ENCODE measurements at places on chromosomes 7 and 10. TPM values are rescaled to one million over a fixed set of nuclear protein-coding genes. Genes with fewer than 3 reads are reported as not detected.

Gene DDC
- total RNA-seq: not detected

Gene PTF1A
- not detected for total RNA-seq

- no peaks in the 10 kb centered on the region for H3K27me3 ChIP-seq
- H3K4me1 ChIP-seq: peaks cover 77% of the 10 kb centered on the region
- DNase-seq: no peak
- H3K27ac ChIP-seq: no peak overlapping the region
- no peaks in the 10 kb centered on the region for H3K36me3 ChIP-seq
Measured at GRCh38 chr7:50145226-50145625, 52.2 kb upstream of the ZPBP start.

DNA sequence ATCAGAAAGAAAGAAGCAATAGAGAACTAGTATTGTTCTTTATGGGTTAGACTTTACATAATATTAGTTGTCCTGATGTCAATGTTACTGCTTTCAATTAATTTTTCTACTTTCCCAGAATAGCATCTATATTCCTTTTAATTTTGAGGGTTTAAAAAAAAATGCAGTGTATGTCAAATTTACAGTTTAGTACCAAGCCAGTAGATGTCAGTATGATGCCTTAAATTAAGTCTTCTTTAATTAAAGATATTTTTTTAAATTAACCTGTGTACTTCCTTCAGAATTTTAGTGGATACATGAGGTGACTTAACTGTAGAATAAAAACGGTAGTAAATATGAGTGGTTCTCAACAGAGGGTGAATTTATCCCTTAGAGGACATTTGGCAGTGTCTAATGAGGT lies 35.2 kb upstream of the STOX1 start:
- no peaks in the 10 kb centered on the region for H3K4me1 ChIP-seq
- H3K4me3 ChIP-seq: no peak overlapping the region
- H3K27ac ChIP-seq: no peak overlapping the region
- DNase-seq: no peak
- peaks cover 56% of the 10 kb centered on the region for H3K36me3 ChIP-seq
- H3K27me3 ChIP-seq: no peaks in the 10 kb centered on the region

GRCh38 chr10:87847550-87847949 lies 15.8 kb downstream of the KLLN start:
- H3K27ac ChIP-seq: no peak overlapping the region
- H3K36me3 ChIP-seq: no peaks in the 10 kb centered on the region
- DNase-seq: no peak
- H3K27me3 ChIP-seq: no peaks in the 10 kb centered on the region

- no peak for DNase-seq
- H3K4me1 ChIP-seq: no peaks in the 10 kb centered on the region
- no peak overlapping the region for H3K27ac ChIP-seq
- H3K27me3 ChIP-seq: no peaks in the 10 kb centered on the region
- no peaks in the 10 kb centered on the region for H3K36me3 ChIP-seq
Measured at GRCh38 chr7:136018104-136018503, 40.9 kb upstream of the MTPN start.

Gene DENND2A
- not detected for total RNA-seq

Gene ANKRD61
- not detected for total RNA-seq
